ENCODE measurements at places on chromosomes 13 and 19.

- no peak for DNase-seq
Measured at GRCh38 chr13:50379584-50379983, 364.3 kb downstream of the KCNRG start.

- peak; percentile 57 for DNase-seq
Measured at GRCh38 chr13:112968380-112968909, 569 bp upstream of the MCF2L start.

GRCh38 chr13:51122868-51123566 lies 11.9 kb upstream of the C13orf42 start:
- no peak for DNase-seq

DNA sequence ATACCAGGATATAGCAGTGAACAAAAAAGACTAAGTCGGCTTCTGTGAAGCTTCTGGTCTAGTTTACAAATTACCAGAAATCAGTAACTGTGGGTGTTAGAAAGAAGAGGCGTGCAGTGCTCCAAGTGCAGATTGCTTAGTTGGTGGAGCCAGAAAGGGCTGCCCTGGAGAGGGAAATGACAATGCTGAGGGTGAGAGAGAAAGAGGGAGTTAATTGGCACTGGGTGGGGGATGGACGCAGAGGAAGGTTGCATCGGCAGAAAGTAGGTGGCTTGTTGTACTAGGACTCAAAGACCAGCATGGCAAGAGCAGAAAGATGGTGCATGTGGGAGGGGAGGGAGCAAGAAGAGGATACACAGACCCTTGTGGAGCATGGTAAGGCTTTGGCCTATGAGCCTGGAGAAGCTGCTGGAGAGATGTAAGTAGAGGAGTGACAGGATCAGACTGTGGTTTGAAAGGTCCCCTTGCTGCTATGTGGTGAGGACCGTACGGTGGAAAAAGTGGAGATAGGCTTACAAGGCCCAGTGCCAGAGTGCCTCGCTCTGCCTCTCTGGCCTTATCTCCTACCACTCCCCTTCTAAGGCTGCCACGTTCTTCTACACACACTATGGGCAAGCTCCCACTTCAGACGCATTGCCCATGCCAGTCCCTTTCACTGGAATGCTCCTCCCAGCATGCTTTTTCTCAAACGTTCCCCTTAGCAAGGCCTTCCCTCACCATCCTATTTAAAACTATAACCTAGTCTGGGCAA lies 13.5 kb downstream of the SMG9 start:
- no peak for DNase-seq

DNA sequence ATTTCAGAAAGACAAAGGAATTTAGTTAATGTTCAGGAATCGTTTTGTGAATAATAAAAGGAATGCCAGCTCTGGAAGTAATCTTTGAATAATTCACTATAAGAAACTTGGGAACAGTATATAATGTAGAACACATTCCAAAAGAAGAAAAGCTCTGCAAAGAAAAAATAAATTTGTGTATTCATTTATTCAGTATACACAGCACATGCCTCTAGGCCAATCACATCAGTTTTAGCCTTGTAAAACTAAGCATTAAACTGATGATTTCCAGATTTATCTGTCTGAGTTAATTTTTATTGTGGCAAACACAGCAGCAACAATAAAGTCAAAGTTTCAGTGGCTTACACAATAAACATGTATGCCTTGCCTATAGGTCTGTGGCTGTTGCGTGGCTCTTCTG lies 5.7 kb upstream of the RXFP2 start:
- DNase-seq: no peak

GRCh38 chr13:22194106-22194805 lies 523.4 kb downstream of the FGF9 start:
- no peak for DNase-seq

GRCh38 chr13:45316338-45316737 lies 24.6 kb downstream of the TPT1 start:
- no peak for DNase-seq

GRCh38 chr13:72146816-72147215 lies 279.8 kb upstream of the DACH1 start:
- DNase-seq: no peak

GRCh38 chr19:43681821-43682220 lies 11.9 kb upstream of the PLAUR start:
- no peak for DNase-seq

- DNase-seq: no peak
Measured at GRCh38 chr13:113552079-113552478, 32.5 kb upstream of the TFDP1 start.

- no peak for DNase-seq
Measured at GRCh38 chr13:37700887-37701286, 102.3 kb upstream of the POSTN start.

DNA sequence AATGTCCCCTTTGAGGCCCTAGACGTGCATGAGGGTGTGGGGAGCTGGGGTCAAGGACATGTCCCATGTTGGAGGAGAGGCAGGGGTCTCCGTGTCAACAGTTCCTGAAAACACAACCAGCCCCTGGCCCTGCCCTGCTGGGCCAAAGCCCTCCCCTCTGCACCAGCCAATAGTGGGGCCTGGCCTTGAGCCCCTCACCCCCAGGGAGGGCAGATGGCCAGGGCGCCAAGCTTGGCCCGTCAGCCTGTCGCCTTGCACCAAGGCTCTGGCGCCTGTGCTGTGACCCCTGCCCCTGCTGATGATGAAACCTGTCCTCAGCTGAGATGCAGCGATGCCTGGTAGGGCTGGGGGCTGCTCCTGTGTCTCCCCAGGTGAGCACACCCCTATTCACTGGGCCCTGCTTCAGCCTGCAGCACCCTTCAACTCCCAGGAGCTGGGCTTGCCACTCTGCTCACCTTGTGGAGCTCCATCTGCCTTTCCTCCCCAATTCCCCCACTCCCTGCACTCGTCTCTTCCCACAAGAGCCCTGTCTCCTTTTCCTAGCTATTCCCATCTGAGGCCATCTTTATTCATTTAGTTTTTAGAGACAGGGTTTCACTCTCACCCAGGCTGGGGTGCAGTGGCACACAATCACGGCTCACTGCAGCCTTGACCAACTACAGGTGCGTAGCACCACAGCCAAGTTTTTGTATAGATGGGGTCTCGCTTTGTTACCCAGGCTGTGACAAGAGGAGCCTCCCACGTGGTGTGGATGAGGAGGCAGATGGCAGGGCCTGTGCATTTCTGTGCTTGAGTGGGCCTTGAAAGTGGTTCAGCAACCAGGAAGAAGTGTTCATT lies 2.1 kb upstream of the HAMP start:
- no peak for DNase-seq

GRCh38 chr13:107005577-107005976 lies 437.6 kb upstream of the ARGLU1 start:
- DNase-seq: no peak

DNA sequence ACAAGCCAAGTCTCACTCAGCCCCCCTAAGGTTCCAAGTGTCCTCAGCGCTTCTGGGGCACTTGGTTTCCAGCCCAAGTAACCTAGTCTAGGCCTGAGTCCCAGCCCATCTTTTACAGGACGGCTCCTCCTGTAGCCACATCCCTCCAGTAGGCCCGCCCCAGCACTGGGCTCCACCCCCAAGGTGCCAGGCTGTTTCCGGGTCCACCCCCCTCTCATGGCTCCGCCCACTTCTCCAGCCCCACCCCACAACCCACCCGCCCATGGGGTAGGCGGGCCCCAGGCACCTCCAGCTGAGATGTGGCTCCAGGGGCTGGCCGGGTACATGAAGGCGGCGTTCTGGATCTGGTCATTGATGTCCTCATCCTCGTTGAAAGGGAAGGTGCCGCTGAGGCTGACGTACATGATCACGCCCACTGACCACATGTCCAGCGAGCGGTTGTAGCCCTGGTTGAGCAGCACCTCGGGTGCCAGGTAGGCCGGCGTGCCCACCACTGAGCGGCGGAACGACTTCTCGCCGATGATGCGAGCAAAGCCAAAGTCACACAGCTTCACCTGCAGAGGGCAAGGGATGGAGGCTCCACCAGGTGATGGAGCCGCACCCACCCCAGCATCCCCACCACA lies 17.2 kb upstream of the DACT3 start:
- peak; percentile 54 for DNase-seq

DNA sequence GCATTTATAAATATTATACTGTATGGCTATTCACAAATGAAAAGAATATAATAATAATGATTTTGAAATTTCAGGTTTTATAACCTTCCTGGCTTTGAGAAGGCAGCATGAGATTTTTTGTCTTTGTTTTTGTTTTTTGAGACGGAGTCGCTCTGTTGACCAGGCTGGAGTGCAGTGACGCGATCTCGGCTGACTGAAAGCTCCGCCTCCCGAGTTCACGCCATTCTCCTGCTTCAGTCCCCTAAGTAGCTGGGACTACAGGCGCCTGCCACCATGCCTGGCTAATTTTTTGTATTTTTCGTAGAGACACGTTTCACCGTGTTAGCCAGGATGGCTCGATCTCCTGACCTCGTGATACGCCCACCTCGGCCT lies 64.1 kb downstream of the ZNF429 start:
- peak; percentile 69 for DNase-seq

DNA sequence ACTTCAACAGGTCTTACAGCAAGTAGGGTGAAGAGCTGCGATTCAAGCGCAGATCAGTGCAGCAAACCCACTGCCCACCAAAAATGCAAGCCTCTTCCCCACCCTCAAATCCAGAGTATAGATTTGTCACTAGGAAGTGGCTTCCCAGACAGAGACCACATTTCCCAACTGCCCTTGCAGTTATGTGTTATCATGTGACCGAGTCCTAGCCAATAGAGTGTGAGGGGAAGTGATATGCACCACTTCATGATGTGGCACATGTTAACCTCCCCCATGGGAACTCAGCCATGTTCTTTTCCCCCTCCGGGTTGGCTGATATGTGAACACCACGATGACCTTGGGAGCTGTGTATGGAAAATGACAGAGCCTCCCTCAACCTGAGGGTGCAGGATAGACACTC lies 50.8 kb downstream of the MBD3L2B start:
- DNase-seq: no peak

DNA sequence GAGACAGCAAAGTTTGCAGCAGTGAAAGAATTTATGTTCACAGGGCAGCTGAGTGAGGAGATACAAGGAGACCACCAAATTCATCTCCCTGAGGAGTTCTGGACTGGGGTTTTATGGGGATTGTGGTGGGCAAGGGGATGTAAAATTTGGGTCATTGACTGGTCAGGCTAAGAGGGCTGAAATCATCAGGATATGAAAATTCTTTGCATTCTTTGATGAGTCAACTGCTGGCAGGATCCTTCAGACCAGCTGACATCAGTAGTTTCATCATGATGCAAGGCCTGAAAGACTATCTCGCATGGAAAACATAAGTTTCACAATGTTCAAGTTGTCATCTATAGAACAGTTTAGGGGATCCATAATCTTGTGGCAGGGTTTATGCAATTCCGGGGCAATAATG lies 869.5 kb upstream of the PCDH9 start:
- no peak for DNase-seq

GRCh38 chr13:49329831-49330545 lies 82.3 kb downstream of the CDADC1 start:
- no peak for DNase-seq

Data from CD4-positive, alpha-beta T cell treated with Interleukin-6 for 4 hours (primary cell).